ENCODE measurements at places on chromosomes 11 and 22.

- no peak for DNase-seq
Observed at GRCh38 chr11:122917311-122917710, 34.8 kb downstream of the JHY start.

DNA sequence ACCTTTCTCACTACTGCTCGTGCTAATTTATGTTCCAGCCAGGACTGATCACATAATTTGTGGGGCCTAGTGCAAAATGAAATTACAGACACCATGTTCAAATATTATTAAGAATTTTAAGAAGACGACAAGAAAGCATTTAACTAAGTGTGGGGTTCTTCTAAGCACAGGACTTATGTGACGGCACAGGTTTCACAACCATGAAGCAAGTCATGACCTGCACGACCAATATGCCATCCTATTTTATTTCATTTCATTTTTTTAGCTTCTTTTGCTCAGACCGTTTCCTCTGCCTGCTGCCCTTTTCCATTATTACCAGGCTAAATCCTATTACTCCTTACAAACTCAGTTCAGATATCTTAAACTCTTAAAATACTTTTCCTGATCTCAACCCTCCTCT is 462.5 kb downstream of the AASDHPPT start:
- DNase-seq, result no peak

GRCh38 chr22:42683578-42684283 is 34.5 kb upstream of the CYB5R3 start:
- no peak for DNase-seq

DNA sequence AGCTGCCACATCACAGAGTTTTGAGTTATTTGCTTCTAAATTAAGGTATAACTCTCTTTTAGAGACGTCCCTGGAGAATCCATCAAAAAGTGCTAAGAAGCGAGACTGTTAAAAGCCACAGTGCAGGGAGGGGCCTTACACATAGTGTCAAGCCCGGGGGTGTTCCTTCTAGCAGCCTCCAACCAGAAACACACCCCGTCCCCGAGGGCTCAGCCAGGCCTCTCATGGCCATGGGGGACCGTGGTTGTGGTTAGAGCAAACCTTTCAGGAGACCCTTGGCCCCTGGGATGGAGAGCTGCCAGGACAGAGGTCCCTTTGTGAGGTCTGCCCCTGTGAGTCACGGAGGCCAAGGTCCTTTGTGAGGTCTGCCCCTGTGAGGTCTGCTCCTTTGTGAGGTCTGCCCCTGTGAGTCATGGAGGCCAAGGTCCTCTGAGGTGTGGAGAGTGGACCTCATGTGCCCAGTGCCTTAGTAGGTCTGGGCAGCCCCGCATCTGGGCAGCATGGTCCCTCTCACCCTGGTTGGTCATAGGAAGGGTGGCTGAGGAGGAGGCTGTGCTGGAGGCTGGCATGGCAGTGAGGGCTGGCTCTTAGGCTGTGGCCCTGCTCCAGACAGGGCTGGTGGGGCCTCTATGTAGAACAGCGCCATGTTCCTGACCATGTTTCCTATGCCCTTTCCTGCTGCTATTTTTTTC is 5.4 kb downstream of the GNAZ start:
- no peak for DNase-seq

DNA sequence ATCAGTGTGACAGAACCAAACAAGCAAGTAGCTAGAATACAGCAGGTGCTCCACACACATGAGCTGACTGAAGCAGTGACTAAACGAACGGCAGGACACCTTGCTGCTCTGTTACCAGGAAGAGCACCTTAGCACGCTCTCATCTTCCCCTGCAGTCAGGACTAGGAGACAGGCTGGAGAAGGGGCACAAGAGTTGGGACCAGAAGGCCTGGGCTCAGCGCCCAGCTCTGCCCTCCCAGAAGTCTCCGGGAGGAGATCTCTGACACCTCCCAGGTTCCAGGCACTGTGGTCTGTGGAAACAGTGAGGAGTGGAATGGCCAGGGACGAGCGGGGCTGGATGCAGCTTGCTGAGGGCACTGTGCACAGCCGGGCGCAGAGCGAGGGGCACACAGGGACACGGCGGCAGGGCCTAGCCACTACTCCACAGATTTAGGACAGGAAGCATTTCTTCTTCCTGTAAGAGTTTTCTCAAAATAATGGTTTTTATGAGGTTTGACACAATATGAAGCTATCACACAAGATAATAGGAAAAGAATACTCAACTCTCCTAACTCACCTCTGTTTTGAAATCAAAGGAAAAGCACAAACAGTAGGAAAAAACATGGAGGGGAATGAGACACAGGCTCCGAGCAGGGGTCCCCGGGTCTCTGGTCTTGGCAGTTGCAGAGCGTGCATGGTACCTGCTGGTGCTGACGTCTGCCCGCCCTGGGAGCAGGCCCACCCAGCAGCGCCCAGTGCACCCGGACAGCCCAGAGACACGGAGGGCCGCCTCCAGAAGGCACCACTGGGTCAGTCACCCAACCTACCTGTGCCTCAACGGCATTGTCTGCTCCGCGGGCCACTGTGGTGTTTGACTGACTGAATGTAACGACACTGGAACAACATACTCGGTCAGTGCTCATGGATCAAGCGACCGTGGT is 67.6 kb downstream of the NCAPD3 start:
- no peak for DNase-seq

DNA sequence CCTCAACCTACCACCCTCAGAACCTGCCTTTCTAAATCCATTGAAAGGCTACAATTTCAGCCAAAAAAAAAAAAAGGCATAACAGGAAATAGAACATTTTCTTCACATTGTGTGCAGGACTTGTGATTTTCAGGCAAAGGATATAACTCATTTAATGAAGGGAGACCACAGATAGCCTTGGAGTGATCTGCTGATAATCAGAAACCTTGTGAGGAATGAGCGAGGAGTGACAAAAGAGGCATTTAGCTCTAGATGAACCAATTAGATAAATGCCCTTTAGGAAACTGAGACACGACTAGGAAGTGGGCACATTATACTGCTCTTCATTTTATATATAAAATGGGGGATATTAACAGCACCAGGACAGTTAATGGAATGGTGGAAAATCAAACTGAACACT is 216.5 kb upstream of the GRIA4 start:
- no peak for DNase-seq

DNA sequence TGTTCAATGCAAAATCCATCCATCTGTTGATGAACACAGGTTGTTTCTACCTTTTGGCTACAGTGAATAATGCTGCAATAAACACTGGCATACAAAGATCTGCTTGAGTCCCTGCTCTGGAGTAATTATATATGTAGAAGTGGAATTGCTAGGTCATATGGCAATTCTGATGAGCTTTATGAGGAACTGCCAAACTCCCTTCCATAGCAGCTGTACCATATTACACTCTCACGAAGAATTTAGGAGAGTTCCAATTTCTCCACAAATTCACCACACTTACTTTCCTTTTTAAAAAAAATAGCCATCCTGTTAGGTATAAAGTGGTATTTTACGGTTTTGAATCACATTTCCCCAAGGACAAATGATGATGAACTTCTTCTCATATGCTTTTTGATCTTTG is 62.2 kb downstream of the RSF1 start:
- DNase-seq, result no peak

DNA sequence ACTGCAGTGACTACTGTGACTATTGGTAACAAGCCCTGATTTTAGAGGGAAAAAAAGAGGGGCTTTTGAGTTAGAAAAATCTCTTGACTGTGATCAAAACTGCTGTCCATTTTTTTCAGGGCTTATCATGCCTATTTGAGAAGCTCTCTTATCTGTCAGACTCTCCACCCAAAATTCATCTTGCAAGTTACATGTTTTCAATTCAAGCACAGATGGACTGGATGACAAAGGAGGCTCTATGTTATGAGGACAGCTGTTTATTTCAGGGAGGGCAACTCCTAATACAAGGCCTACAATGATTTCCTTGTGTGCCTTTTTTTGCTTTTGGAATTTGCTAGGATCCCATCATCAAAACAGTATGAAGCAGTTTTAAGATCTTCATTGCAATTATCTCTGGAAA is 35.2 kb upstream of the USP47 start:
- DNase-seq, result no peak

GRCh38 chr11:10108915-10109680 is 184.9 kb downstream of the SBF2 start:
- no peak for DNase-seq

GRCh38 chr22:36116127-36116526 is 44.4 kb downstream of the APOL3 start:
- no peak for DNase-seq

DNA sequence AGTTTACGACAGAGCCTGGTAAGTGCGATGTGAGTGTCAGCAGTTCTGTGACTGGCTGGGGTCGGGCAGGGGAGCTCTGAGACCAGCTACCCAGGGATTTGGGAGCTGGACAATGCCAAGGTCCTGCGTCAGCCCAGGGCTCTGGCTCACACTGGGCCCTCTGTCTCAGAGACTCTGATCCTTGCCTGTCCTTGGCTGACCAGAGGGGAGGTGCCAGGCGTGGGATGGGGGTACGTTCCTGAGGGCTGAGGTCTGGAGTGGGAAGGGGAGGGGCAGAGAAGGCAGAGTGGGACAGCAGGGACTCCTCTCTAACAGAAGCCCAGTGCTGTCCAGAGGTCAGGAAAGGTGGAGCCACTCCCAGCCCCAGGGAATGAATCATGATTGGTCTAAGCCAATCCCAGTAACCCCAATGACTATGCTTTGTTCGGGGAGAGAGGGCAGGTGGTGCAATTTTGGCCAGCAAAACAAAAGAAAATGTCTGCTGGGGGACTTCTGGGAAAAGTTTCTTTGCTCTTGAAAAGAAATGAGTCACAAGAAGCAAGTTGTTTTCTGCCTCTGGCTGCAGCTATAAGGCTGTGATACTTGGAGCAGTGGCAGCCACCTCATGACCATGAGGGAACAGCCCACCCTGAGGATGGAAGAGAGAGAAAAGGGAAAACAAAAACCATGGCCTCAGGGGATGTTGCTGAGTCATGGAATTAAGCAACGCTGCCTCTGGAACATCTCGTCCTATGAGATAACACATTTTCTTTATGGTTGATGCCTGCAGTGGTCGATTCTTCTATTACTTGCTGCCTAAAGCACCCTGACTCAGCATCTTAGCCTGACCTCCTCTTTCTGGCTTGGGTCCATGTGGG is 108.3 kb downstream of the CHST1 start:
- no peak for DNase-seq

- DNase-seq, result no peak
Observed at GRCh38 chr22:36256478-36256877, 3.5 kb downstream of the APOL1 start.

DNA sequence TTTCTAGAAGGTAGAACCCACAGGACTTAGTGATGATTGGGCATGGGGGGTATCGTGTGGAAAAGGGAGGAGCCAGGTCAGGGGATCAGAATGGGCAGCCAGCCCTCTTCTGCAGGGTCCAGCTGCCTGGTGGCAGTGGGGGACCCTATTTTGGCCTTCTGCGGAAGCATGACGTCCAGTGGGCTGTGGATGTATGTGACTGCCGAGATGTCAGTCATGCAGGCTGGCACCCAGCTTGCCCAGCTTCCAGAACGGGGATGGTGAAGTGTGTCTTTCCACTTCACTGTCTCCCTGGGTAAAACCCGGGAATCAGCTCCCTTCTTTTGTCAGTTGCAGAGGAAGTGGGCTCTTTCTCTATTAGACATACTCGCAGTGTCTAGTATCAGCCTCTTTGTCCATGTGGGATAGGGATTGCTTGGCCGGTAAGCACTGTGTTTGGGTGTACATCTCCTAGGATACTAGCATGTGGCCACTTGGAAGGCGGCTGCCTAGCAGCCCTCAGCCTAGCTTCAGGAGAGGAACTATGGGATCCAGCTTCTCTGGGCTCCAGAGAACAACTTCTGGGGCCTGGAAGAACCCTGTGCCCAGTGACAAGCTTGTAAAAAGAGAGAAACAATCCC is 51.4 kb downstream of the GRIK4 start:
- DNase-seq, result no peak

DNA sequence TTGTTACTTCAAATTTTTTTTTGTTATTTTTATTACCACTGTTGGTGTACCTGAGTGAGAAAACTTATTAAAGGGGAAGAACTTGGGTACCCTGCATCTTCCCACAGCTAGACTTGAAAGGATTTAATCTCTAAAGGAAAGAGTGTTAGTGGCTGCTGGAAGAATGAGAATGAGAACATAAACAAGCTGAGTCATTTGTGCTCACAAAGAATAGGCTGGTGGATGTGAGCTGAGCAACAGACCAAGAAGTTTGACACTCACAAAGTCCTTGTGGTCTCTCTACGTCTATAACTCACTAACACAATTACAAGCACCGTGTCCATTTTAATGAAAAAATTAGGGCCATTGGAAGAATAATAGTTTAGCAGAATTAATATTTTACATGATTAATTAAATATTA is 217.6 kb upstream of the ANO5 start:
- DNase-seq, result no peak

GRCh38 chr11:97729546-97730272 is 1291.0 kb upstream of the CNTN5 start:
- DNase-seq, result no peak

GRCh38 chr11:11391169-11391568 is 38.1 kb upstream of the CSNK2A3 start:
- no peak for DNase-seq

- no peak for DNase-seq
Observed at GRCh38 chr11:68200639-68201038, 12.5 kb downstream of the KMT5B start.

DNA sequence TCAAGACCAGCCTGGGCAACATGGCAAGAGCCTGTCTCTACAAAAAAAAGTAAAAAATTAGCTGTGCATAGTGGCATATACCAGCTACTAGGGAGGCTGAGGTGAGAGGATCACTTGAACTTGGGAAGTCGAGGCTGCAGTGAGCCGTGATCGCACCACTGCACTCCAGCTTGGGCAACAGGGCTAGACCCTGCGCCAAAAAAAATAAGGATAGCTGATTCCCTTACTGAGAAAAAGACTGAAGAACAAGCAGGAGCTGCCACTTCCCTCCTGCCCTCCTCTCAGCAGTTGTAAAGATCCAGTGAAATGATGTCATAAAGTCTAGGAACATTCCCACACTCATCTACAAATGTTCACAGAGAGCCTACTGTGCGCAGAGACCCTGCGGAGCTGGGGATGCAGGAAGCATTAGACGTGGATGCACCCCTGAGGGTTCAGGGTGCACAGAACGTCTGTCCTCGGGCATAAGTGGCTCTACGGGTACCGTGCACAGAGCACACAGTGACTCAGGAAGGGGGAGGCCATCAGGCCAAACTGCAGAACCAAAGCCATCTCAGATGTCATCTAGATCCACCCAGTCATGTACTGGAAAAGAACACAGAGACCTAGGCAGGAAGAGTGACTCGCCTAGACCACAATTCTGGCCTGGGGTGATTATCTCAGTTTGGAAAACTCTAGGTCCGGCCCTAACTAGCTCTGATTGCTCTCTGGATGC is 11.7 kb downstream of the SEC14L2 start:
- DNase-seq, result no peak

DNA sequence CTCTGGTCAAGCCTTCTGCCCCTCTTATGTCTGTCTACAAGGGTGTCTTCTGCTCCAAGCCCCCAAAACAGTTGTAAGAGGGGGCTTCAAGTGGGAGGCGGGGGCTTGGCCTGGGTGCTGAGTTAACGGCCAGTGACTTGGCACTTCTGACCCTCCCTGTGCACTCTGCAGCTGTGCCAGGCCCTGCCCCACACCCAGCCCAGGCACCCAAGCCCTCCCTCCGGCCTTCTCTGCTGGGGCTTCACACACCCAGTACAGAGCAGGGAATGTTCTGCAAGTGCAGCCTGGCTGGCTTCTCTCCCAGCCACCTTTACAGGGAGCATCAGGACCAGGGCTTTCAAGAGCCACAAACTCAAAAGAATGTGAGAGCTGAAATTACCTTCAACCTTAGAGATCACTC is 3.8 kb downstream of the TMEM121B start:
- DNase-seq, result no peak

Measured in hematopoietic multipotent progenitor cell treated with erythropoietin and hydrocortisone succinate and interleukin-3 and kit ligand, for 15 days (in vitro differentiated cells).